ENCODE measurements at places on chromosomes 16 and 17.

DNA sequence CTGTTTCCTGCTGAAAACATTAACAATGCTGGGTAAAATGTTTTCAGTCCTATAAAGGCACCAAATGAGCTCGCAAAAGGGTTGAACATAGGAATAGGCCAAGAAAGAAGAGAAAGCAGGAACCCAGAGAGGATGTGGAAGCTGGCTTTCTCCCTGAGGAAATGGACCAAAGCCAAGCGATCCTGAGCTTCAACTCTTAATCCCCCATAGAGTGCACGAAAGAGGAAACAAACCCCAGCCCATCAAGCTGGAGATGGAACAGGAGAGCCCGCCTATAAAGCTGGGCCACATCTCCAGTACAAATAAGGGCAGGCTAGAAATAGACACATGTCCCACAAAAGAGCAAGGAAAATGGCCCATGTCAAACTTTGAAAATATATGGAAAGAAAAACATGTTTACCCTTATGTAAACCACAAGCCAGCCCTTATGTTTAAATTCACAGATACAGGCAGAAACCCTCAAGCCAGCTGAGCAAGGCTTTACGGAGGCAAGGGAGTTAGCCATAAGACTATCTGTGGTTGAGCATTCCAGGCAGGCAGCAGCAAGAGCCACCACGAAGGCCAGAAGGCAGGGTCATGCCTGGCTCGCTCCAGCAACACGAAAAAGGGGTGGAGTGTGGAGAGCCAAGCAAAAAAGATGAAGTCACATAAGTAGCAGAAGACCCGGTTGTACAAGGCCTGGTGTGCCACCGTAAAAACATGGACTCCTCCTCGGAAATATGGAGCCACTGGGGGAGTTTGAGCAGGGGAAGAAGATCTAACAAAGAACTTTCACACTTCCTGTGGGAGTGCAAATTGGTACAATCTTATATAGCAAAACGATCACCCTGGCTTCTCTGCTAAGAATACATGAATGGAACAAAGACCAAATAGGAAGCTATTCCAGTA, 27.8 kb downstream of the COPRS start:
- DNase-seq: no peak

DNA sequence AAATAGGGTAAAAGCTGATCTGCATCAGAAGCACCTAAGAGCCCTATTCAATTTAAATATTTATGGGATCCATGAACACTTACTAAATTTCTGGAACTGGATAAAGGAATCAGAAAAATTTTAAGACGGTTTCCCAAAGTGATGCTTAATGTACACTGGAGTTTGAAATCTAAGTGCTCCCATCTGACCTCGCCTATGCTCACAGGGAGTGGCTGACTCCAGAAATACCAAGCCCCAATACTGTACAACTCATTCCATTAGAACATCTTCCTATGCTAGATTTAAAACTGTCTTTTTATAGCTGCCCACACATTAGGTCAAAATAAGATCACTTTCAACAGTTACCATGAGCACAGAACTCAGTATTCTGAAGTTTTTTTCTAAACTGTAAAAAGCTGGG, 1214.6 kb downstream of the CDH11 start:
- DNase-seq: no peak

GRCh38 chr17:1315891-1316403, 36.5 kb downstream of the TRARG1 start:
- no peak for DNase-seq

GRCh38 chr16:67461600-67462278, 19.2 kb downstream of the ATP6V0D1 start:
- no peak for DNase-seq

DNA sequence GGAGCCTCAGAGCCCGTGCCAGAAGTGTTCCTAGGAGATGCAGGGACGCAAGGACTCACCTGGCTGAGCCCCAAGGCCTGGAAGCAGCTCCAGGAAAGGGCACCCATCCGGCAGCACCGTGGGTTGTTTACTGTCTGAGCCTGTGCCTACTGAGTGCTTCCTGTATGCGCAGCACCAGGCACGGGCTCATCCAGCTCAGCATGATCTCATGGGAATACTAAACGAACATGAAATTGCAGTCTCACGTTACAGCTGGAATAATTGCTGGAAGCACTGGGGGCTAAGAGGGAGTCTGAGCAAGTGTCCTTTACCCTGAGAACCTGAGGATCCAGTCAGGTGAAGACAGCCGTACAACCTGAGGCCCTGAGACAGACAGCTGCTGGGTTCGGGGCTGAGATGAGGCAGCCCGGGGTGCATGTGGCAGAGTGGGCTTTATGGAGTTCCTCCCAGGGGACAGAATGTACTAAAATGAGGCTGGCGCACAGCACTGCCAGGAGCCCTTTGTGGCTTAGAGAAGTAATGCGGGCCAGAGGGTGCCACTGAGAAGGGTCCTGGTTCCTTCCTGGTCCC, 5.4 kb downstream of the CTRL start:
- DNase-seq: no peak

DNA sequence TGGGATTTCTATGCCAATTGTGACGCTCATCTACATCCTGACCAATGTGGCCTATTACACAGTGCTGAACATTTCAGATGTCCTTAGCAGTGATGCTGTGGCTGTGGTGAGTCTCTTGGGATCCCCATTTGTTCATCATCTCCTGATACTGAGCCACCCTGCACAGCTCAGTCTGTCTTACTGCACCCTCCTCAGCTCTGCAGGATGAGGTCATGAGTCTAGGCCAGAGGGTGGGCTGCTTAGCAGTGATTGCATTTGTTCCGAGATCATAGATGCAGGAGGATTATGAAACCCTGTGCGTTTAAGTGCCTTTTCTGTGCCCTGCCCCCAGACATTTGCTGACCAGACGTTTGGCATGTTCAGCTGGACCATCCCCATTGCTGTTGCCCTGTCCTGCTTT, 19.5 kb downstream of the SLC7A6OS start:
- DNase-seq: no peak

- DNase-seq: no peak
Measured at GRCh38 chr17:72968798-72969197, 123.7 kb downstream of the SLC39A11 start.

DNA sequence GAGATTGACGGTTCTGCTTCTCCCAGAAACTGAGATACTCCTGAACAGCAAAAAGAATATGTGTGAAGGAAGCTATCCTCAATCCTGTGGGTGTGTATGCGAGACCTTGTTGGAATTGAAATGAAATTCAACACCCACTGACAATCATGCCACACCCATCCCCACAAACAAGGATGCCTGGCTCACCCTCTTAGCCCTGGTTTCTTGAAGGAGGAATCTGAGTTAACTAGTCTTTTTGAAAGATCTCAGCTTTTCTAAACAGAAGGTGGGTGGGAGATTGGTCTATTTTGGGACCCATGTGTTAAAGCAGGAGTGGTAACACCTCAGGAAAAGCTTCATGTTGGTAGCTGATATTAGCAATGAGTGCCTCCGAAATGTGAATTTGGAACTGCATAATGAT, 1244.5 kb downstream of the CDH11 start:
- no peak for DNase-seq

DNA sequence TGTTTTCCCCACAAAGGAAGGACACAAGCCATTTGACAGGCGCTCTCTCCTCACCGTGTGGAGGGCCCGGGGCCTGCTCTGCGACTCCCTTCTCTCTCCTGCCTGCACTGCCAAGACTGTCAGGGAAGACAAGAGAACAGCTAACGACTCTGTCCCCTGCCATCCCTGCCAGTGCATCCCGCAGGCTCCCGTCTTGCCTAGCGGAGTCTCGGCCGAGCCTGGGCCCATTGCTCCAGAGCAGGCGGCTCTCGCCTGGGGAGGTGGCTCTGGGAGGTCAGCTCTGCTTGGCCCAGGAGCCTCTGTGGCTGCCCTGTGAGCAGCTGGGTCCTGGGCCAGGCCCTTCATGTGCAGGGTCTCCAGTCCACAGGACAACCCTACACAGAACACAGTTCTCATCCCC, 53.0 kb downstream of the WNT3 start:
- no peak for DNase-seq

DNA sequence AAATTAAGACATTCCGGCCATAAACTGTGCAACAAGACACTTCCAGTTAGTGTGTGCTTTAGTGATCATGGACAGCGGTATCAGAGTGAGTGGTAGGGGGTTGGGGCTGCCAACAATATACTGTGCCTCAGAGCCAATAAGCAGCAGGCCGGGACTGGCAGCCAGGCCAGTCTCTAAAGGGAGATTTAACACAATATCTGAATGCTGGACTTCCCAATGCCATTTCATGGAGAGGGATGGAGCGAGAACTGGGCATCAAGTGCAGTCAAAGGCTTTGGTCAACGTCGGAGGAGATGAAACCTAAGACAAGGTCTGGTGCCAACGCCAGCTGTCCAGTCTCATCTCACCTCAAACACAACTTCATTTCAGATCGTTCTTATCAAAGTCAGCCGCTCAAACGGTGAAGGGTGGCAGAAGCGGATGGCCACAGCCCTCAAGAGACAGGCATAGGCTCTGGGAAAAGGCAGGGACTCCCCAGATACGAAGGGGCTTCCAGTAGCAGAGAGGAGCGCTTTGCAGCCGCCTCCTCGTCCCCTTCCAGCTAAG, 935 bp downstream of the USP32 start:
- DNase-seq: no peak

DNA sequence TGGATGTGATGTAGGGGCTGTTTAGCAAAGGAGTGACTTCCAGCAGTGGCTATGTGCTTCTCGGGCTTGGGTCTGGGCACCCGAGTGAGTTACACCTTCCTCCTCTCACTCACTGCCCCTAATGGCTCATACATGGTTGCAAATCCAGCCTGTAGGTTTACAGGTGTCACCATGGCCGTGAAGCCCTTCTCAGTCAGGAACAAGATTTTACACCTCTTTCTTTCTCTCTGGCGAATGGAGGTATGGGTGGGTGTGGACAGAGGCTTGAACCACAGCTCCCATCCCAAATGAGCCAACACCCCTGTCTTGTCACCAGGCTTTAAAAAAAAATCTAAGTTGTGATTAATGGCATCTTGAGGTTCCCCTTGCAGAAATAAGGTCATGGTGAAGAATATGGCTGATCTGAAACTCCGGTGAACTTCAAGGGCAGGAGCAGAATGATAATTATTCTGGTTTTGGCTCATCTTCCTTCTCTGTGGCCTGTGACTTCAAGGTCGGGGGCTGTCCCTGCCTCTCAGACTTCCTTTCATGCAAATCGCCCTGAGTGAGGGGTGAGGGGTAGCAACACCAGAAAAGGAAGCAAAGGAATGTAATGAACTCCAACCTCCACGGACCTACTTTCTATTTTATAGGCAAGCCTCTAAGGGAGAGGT, 331.2 kb downstream of the MAF start:
- DNase-seq: no peak

GRCh38 chr16:85400305-85401205, 212.6 kb upstream of the GSE1 start:
- no peak for DNase-seq

DNA sequence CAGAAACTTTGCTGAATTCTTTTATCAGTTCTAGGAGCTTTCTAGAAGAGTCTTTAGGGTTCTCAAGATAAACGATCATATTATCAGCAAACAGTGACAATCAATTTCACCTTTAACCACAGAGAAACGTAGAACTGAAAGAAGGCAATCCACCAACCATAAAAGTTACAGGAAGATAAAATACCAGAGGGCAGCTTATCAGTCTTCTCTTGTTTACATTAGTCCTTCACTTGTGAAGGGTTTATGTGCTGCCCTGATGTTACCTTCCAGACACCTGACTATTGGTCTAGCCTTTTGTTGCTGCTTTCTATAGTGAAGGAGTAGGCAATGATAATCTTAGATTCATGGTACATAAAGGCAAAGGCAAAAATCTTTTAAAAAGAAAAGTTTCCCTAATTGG, 73.2 kb upstream of the EFCAB3 start:
- DNase-seq: no peak

- DNase-seq: no peak
Measured at GRCh38 chr16:50071075-50071671, 5.4 kb downstream of the HEATR3 start.

DNA sequence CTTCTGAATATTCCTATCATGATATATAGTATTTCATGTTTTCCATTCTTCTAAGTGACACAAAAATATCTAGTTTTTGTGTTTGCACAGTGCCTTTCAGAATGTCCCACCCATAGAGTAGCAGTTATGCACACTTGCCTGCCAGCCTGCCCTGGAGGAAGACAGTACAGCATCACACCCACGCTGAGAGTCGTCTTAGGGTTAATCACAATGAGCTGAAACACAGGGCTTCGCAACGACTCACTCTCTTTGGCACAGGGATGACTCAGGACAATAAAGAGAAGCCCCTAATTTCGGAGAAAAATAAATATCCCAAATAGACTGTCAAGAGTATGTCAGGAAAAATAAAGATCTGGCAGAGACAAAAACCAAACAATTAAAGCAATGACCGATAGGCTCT, 11.6 kb upstream of the NDUFAB1 start:
- DNase-seq: no peak

DNA sequence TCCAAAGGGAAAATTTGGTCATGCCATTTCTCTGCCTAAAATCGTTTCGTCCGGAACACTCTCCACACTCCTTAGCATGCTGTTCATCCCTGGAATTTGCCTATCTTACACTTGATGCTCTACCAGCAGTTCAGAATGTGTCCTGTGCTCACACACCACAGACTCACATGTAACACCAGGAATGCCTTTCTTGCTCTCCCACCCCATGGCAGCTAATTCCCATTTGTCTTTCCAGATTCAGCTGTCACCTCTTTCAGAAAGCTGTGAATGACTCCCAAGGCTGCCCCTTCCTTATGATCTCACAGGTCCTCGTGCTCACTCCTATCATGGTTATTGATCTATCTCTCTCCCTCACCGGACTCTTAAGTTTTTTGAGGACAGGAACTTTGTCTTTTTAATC, 38.1 kb downstream of the HYDIN start:
- no peak for DNase-seq

GRCh38 chr17:29116804-29117753, 63.1 kb downstream of the MYO18A start:
- peak; percentile 38 for DNase-seq

GRCh38 chr16:86723689-86724088, 145.3 kb downstream of the FOXL1 start:
- no peak for DNase-seq

Measured in stimulated activated CD8-positive, alpha-beta memory T cell treated with anti-CD3 and anti-CD28 coated beads, Interleukin-15, amount 100 ng/mL, for 4 hours (primary cell).